Dermis microvascular lymphatic vessel endothelial cell (primary cell): ENCODE measurements at places on chromosomes 2 and 18. TPM values are rescaled to one million over a fixed set of nuclear protein-coding genes. Genes with fewer than 3 reads are reported as not detected.
A peak's percentile ranks its signal among the peaks of the same experiment; 100 is the strongest.

RGPD3 gene
- 0.13 and 0.25 TPM in 2 replicates for total RNA-seq

HEATR5B gene
- total RNA-seq = 26.4 and 28.6 TPM in 2 replicates

EIF5B gene
- 16.7 and 22.6 TPM in 2 replicates for total RNA-seq

DNA sequence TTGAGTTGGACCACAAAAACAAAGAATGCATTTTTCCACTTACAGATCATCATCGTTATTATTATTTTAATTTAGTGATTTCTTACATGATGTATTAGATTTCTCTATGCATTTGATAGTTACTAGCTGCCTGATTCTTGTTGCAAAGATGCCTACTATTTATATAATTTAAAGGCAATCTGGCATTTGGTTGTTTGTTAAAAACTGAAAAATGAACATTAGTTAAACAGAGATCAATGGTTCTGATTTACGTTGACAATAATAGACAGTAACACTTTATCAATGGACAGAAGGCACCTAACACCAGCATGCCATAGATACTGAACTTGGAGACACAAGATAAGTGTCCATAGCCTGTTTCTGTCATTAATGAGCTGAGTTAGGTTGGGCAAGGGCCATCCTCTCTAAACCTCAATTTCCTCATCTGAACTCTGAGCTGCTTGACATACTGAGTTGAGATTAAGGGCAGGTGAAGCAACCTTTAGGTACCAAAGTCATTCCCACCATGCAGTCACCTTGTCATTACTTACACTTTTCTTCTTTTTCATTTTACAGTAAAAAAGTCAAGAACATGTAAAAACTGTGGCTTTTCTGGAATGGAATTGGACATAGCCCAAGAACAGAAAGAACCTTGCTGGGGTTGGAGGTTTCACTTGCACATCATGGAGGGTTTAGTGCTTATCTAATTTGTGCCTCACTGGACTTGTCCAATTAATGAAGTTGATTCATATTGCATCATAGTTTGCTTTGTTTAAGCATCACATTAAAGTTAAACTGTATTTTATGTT lies 3.1 kb downstream of the CCL20 start:
- no peak for DNase-seq

GRCh38 chr18:74994502-74995418 lies 214.2 kb downstream of the PTGR3 start:
- DNase-seq = peak; percentile 58

DNA sequence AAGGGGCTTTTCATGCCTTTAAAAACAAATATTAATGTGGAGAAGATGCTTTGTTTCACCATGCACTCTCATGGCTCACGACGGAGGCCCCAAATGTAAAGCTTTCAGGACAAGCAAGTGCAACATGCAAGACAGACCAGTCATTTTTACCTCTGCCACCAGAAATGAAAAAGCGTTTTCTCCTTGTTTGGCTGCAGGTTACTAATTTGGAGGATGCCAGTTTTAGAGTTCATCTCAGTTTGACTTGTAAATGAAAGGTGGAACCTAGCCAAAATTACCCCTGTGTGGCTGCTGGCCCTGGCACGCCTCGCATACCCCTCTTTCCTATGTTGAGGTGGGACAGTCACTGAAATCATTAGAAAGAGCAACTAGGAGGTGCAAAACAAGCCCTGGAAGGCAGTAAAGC lies 138.6 kb downstream of the BCL2 start:
- DNase-seq = no peak

- DNase-seq = no peak
Observed at GRCh38 chr2:170091436-170091835, 86.5 kb upstream of the MYO3B start.

DNA sequence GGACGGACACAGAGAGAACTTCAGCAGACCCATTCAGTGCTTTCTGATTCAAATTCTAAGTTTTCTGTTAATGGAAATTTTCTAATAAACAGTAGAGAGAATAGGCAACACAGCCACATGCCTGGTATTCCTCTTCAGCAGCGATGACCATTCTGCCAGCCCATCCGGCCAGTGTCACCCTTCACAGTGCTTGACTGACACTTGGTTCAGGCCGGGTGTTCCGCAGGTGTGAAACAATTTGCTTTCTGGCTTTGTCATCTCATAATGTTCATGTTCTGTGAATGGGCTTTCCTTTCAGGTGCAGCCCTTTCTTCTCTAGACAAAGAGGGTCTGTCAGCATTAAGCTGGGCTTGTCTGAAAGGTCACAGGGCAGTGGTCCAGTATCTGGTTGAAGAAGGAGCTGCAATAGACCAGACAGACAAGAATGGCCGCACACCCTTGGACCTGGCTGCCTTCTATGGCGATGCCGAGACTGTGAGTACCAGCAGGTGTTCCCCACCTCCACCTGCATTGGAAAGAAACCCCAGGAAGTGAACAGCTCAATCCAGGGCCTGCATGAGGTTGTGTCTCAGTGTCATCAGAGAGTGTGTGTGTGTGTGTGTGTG lies 67.0 kb downstream of the WDSUB1 start:
- DNase-seq = no peak

- no peak for DNase-seq
Observed at GRCh38 chr2:58645017-58645416, 403.9 kb upstream of the FANCL start.

DNA sequence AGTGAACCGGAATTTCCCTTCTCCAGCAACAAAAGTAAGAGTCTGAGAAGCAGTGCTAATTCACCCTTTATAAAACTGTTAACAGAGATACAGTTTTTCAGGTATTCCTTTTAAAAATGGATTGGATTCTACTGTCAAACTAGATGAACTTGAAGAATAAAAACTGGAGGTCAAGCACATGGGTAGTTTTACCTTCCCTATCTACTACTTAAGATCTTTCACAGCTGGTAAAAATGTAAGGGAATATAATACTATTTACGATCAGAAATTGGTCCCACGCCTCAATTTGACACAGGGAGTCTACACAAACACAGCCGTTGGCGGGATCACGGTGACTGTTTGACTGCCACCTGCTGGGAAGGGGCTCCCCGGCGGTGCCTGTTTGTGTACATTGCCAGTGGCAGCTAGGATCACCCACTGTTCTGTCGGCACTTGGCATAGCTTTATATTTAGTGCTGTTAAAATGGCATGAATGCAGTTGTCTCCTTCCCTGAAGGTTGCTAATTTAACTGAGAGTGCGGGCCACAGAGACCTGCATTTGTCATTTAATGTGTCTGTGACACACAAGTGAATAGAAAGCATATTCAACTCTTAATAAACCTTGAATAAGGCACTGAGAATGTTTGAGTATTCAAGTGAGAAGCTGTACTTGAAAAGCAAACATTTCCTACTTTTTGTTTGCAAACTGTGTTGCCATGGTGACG lies 59.5 kb downstream of the ABCG8 start:
- DNase-seq = no peak

GRCh38 chr18:63299837-63300745 lies 19.5 kb downstream of the BCL2 start:
- no peak for DNase-seq

DNA sequence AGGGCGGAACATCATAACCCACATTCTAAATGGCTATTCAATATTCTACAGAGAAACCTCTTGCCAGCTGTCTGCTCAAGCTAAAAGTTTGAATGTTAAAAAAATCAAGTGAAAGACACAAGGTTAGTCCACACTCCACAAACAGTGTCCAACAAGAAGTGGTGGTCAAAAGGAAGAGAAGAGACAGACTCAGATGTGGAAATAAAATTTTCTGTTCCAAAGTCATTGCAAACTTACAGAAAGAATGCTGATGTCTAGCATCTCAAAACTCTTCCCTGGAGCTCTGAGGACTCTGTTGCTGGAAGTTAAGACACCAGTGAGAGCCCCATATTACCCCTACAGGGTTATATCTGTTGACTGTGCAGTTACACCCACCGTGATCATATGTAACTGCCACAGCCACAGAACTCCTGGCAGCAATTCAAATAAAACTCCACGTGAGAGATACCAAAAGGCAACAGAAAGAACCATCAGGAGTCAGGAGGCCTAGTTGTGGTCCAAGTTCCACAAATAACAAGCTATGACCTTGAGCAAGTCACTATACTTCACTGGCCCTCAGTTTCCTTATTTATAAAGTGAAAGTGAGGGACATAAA lies 60.9 kb downstream of the AAK1 start:
- peak; percentile 41 for DNase-seq

DNA sequence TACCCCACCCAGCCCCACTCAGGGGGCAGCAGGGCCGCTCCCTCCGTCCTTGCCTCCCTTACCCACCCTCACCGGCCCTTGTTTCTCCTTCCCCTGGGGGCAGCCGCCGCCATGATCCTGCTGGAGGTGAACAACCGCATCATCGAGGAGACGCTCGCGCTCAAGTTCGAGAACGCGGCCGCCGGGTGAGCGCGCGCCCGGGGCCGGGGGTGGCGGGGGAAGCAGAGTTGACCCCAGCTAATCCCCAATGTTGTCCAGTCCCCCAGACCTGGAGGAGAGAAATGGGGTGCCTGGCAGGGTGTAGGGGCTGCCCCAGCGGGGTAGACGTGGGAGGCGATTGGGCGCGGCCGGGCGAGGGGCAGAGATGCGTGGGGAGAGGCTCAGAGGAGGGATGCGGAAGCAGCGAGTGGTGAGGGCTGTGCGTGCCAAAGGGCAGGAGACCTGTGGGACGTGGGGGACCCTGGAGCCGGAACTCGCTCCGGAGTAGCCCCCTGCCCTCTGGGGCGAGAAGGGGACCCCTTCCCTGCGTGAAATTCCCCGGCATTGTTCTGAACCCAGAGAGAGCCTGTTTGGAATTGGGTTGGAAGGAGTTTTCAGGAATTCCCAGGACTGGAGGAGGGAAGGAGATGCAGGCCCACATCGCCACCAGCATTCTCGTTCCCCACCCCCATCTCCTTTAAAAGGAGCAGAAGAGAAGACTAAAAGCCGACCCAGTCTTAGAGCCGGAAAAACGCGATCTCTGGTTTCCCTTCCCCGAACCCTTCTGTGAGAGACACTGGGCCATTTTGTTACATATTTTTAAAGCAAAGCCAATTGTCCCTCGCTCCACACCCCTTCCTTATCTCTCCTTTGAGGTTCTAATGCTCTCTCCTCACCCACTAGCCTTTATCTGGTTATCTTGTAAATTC lies 625 bp downstream of the ARPC2 start:
- no peak for DNase-seq
